ENCODE measurements at places on chromosomes 12 and 14.

- no peak for DNase-seq
Observed at GRCh38 chr12:52517005-52517835, 3.0 kb downstream of the KRT5 start.

GRCh38 chr12:6996040-6996441, 22.2 kb downstream of the LPCAT3 start:
- DNase-seq: peak; percentile 64

DNA sequence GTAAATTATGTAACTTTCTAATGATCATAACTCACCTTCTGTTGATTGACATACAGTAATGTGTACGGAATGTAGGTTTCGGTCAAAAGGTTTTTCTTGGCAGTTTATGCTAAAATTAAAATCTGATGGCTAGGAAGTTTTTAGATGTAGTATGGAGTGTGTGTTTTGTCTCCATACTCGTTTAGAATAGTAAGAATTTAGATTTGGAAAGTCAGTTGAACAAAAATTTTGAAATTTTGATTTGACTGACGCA, 859 bp downstream of the PALS1 start:
- no peak for DNase-seq

GRCh38 chr14:90428676-90429075, 31.8 kb downstream of the CALM1 start:
- no peak for DNase-seq

DNA sequence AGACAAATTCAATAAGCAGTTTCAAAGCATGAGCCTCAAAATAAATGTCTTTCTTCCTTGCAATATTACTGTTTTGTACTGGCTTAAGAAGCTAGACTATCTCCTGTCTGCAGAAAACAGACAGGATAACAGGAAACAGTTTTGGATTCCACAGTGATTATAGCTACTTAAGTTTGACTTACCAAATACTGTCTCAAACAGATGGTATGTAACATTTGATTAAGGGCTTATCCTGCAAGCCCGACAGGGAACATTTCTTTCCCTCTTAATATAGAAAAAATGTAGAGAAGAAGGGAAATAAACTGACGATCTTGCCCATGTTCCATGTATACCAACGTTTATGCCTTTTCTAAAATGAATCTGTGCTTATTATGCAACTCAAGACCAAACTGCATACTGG, 179.9 kb upstream of the EEA1 start:
- DNase-seq: no peak

DNA sequence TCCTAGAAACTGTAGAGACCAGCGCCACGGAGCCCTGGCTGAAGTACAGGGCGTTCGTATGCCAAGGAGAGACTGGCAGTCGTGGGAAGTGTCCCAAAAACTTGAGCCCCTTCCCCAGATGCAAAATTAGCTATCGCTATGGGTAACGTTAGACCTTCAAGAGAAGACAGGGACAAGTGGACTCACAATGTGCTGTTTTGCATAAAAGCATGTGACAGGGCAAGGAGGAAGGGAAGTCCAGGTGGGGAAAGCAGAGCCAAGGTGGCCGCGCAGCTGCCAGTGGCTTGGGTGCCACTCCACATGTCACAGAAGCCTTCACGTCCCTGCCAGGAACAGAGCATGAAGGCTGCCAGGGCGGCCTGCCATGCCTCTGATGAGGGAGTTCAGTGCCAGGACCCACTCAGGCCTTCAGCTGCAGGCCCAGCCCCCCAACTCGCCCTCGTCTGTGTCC, 61.2 kb upstream of the DYNC1H1 start:
- DNase-seq: no peak

GRCh38 chr14:58535044-58535443, 102.7 kb upstream of the DACT1 start:
- no peak for DNase-seq

Data from H54 (cell line).